T-cell (primary cell): ENCODE measurements at places on chromosomes 1 and 21.

DNA sequence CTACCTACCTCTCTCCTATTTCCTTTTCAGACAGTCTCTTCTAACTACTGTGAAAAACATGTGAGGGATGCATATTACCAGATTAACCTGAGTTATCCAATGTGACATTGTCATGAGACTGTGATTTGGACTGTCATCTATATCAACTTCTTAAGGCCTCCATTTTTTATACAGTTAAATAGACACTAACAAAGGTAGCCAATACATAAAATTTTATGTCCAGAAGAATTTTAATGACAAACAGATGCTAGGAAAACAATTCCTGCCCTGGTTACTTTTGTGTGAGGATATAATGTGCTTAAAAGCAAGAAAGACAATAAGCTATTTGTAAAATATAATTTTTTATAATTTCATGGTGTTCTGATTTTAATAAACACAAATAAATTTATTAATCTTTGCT, 136.2 kb downstream of the DPYD start:
- H3K4me3 ChIP-seq = no peak overlapping the region
- H3K4me1 ChIP-seq = no peaks in the 10 kb centered on the region
- H3K36me3 ChIP-seq = no peaks in the 10 kb centered on the region
- H3K27ac ChIP-seq = no peak overlapping the region
- no peaks in the 10 kb centered on the region for H3K27me3 ChIP-seq
- no peak for DNase-seq

GRCh38 chr1:244851546-244852231, 12.7 kb downstream of the HNRNPU start:
- H3K4me1 ChIP-seq = peaks cover 7% of the 10 kb centered on the region
- no peak for DNase-seq
- H3K4me3 ChIP-seq = no peak overlapping the region
- H3K27ac ChIP-seq = no peak overlapping the region

DNA sequence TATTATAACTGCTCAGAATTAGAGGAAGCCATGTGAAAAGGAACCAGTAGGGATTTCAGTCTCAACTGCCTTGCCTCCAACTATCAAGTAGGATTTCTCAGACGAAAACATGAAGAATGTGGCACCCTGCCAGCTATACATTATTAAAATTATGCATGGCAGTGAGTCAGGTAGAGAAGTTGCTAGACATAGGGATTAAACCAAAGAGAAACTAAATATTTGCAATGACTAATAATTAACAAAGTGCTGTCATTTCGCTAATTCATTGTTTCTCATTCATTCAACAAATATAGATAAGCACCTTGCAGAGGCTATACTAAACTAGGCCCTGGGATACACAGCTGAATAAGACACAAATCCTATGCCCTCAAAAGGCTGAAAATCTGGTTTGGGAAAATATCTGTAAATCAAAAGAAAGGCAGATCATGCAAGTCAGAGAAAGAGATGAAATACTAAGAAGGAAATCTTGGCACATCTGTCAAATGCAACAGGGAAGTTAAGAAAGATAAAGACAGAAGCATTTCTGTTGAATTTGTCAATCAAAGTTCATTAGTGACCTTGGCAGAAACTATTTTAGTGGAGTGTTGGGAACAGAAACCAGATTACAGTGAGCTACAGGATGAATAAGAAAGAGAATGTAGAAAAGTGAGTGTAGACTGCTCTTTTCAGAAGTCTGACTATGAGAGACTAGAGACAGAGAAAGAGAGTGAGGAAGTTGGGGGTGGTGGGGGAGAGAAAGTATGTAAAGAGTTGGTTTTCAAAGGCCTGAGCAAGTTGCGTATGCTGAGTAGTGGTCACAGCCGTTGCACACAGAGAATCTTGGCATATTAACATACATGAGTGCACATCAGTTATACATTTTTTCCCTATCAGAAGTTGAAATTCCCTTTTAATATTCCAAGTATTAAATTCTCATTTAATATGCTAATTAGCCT, 14.7 kb upstream of the NBPF11 start:
- no peaks in the 10 kb centered on the region for H3K27me3 ChIP-seq
- no peak overlapping the region for H3K27ac ChIP-seq
- H3K36me3 ChIP-seq = no peaks in the 10 kb centered on the region
- H3K4me1 ChIP-seq = no peaks in the 10 kb centered on the region
- no peak overlapping the region for H3K4me3 ChIP-seq

GRCh38 chr1:3352952-3353331, 101.5 kb upstream of the ARHGEF16 start:
- peaks cover 82% of the 10 kb centered on the region for H3K27me3 ChIP-seq
- no peaks in the 10 kb centered on the region for H3K36me3 ChIP-seq
- DNase-seq = no peak
- no peak overlapping the region for H3K27ac ChIP-seq

DNA sequence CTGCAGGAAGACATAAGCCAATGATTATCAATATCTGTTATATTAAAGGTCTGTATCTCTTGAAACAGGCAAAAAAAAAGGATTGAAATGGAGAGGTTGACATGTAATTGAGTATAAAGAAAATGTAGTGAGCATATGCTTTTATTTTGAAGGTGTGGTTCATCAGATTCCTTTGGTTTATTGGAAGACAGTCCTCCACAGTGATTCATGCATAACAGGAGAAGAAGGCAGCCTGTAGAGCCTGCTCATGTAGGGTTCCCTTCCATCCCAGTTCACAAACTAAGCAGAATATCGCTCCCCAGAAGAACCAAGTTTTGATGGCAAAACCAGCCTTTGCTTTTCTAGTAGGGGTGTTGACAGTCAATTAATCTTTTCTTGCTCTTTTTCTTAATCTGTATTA, 1016.8 kb upstream of the ADGRL4 start:
- no peaks in the 10 kb centered on the region for H3K4me1 ChIP-seq
- no peak overlapping the region for H3K27ac ChIP-seq
- no peaks in the 10 kb centered on the region for H3K27me3 ChIP-seq
- H3K4me3 ChIP-seq = no peak overlapping the region

DNA sequence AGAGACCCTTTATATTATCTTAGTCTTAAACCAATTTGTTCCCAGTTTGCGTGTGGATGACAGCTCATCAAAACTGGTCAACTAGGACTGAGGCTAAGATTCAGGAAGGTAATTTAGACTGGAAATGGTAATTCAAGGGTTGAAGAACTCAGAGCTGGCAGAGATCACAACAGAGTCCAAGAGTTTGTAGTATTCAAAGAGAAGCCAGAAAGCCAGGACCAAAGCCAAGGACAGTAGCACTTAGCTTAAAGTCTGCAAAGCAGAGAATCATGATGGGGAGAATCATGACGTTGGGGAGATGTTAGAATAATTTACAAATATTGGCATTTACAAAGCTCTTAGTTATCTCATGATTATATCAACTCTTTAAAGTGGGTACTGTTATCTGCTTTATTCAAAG, 32.6 kb downstream of the RNF11 start:
- H3K4me1 ChIP-seq = peaks cover 4% of the 10 kb centered on the region
- H3K4me3 ChIP-seq = no peak overlapping the region
- no peak overlapping the region for H3K27ac ChIP-seq
- no peaks in the 10 kb centered on the region for H3K27me3 ChIP-seq

DNA sequence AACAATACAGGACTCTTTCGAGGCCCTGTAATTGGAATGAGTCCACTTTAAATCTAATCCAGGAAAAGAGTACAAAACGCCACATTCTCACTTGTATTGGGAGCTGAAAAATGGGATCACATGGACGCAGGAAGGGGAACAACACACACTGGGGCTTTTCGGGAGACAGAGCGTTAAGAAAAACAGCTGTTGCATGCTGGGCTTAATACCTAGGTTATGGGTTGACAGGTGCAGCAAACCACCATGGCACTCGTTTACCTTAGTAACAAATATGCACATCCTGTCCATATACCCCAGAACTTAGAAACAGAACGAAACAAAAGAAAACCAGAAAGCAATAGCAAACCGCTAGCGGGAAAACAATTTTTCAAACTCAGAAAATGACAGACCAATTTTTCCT, 1532.7 kb upstream of the TPTE start:
- H3K4me1 ChIP-seq = no peaks in the 10 kb centered on the region
- H3K36me3 ChIP-seq = no peaks in the 10 kb centered on the region
- DNase-seq = no peak
- peaks cover 30% of the 10 kb centered on the region for H3K27me3 ChIP-seq
- H3K4me3 ChIP-seq = no peak overlapping the region
- H3K27ac ChIP-seq = no peak overlapping the region

- no peak for DNase-seq
- H3K36me3 ChIP-seq = no peaks in the 10 kb centered on the region
Observed at GRCh38 chr1:97593192-97593591, 327.6 kb downstream of the DPYD start.

DNA sequence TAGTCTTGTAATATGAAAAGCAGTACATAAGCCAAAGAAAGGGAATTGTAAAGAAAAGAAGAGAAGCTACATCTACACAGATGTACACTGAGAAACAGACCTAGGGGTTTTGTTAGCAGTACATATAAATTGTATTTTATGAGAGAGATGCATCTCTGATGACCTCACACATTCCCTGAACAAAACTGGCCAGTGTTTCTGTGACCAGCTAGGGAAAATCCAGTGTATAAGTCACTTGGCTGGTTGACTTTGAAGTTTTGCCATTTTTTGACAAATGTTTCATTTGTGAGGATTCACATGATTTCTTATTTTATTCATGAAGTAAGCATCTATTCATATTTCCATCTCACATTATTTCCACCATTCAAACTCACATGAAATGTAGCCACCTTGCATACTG, 28.3 kb upstream of the DYNLT5 start:
- no peak overlapping the region for H3K4me3 ChIP-seq
- DNase-seq = no peak
- H3K4me1 ChIP-seq = no peaks in the 10 kb centered on the region

- DNase-seq = no peak
- no peak overlapping the region for H3K27ac ChIP-seq
- no peak overlapping the region for H3K4me3 ChIP-seq
- H3K4me1 ChIP-seq = peaks cover 12% of the 10 kb centered on the region
- H3K27me3 ChIP-seq = no peaks in the 10 kb centered on the region
Observed at GRCh38 chr1:236543065-236543669, 19.4 kb downstream of the LGALS8 start.

DNA sequence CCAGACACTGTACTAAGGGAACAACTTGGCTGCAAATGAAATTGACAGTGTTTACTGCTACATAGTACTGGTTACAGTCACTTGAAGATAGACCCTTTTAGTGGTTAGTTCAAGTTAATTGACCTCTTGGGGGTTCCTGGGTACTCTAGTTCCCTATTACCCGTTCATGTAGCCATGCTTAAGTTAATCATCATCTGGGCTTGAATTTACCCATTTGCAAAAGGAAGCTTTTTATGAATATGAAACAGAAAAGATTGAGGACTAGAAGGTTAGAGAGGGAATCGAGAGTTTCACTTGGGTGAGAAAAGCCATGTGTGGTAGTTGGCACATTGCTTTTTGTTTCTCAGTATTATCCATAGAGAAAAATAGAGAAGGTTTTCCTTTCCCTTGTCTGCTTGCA, 2.7 kb downstream of the MIA3 start:
- no peak overlapping the region for H3K4me3 ChIP-seq
- peaks cover 27% of the 10 kb centered on the region for H3K36me3 ChIP-seq
- DNase-seq = no peak
- no peaks in the 10 kb centered on the region for H3K27me3 ChIP-seq
- H3K27ac ChIP-seq = no peak overlapping the region

- no peaks in the 10 kb centered on the region for H3K27me3 ChIP-seq
- no peaks in the 10 kb centered on the region for H3K36me3 ChIP-seq
- no peak for DNase-seq
- H3K27ac ChIP-seq = no peak overlapping the region
- peaks cover 31% of the 10 kb centered on the region for H3K4me1 ChIP-seq
Observed at GRCh38 chr1:172377565-172377964, 42.9 kb upstream of the C1orf105 start.

- H3K4me3 ChIP-seq = no peak overlapping the region
- no peak for DNase-seq
- H3K36me3 ChIP-seq = no peaks in the 10 kb centered on the region
- peaks cover 16% of the 10 kb centered on the region for H3K27me3 ChIP-seq
- no peak overlapping the region for H3K27ac ChIP-seq
Observed at GRCh38 chr1:6996371-6996770, 211.1 kb downstream of the CAMTA1 start.

DNA sequence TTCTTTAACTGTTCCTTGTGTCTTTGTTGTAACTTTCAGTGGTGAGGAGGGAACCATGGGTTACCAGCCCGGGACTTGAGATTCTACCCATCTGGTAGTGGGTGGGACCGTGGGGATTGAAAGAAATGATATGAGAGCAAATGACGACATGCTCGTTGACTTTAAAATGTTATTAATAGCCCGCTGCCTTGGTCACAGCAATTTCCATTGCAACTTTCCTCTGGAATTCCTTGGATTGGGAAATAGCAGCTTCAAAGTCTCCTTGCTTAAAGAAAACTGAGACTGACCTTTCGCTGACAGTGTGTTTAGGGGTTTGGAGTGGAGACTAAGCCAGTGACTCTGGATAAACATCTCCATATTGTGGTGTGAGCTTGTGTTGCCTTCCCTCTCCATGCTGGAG, 44.2 kb upstream of the MARK1 start:
- no peaks in the 10 kb centered on the region for H3K27me3 ChIP-seq
- no peaks in the 10 kb centered on the region for H3K36me3 ChIP-seq
- no peak overlapping the region for H3K4me3 ChIP-seq
- no peak for DNase-seq
- no peak overlapping the region for H3K27ac ChIP-seq

GRCh38 chr1:31623365-31623764, 5.9 kb downstream of the HCRTR1 start:
- H3K36me3 ChIP-seq = peaks cover 17% of the 10 kb centered on the region
- no peak overlapping the region for H3K4me3 ChIP-seq
- no peak overlapping the region for H3K27ac ChIP-seq
- no peaks in the 10 kb centered on the region for H3K27me3 ChIP-seq
- H3K4me1 ChIP-seq = no peaks in the 10 kb centered on the region

DNA sequence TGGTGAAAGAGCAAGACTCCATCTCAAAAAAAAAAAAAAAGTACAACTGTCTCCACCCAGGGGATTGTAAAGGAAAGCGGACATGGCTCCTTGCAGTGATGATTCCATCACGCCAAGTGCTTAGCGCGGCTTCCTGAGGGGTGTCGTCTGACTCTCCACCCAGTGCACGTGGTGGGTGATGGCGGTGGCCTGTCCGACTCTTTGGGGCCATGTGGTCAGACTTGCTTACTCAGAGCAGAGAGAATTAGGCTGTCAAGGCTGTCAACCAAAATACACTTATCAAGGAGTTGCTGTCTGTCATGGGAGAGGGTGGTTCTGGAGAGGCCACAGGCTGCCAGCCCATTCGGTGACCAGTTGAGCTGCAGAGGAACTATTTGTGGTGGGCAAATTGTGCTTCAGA, 49.4 kb downstream of the PTPRF start:
- no peak for DNase-seq
- no peaks in the 10 kb centered on the region for H3K36me3 ChIP-seq
- H3K27ac ChIP-seq = no peak overlapping the region
- H3K4me3 ChIP-seq = no peak overlapping the region
- H3K27me3 ChIP-seq = no peaks in the 10 kb centered on the region

- no peak for DNase-seq
- H3K27me3 ChIP-seq = peaks cover 61% of the 10 kb centered on the region
- H3K36me3 ChIP-seq = no peaks in the 10 kb centered on the region
Observed at GRCh38 chr1:204075139-204075521, 2.2 kb downstream of the SOX13 start.

GRCh38 chr1:235725434-235725833, 75.8 kb upstream of the GNG4 start:
- H3K4me3 ChIP-seq = no peak overlapping the region
- H3K4me1 ChIP-seq = no peaks in the 10 kb centered on the region
- H3K36me3 ChIP-seq = peaks cover 53% of the 10 kb centered on the region
- no peak for DNase-seq
- no peaks in the 10 kb centered on the region for H3K27me3 ChIP-seq
- H3K27ac ChIP-seq = no peak overlapping the region

- peak overlapping the region; percentile 74 for H3K27ac ChIP-seq
- no peak overlapping the region for H3K4me3 ChIP-seq
- H3K4me1 ChIP-seq = peaks cover 36% of the 10 kb centered on the region
Observed at GRCh38 chr1:43366179-43366578, 1.6 kb downstream of the ELOVL1 start.
